HT1080 (cell line): ENCODE measurements at places on chromosomes 6 and 20. TPM values are rescaled to one million over a fixed set of nuclear protein-coding genes. Genes with fewer than 3 reads are reported as not detected.

DNA sequence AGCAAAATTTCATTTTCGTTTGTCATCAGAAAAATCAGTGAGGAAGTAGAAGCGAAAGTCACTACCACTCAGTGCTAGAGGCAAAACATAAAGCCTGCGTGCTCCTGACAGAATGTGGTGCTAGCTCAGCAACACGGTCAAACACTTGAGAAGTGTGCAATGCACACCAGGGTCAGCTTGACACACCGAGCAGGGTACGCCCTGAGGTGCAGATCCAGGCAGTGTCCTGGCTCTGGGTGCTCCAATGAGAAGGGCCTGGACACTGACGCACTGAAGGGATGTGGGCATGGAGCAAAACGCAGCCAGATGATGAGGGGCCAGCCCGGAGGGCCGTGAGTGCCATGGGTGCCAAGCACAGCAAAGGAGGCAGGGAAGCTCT lies 5.9 kb downstream of the RNASET2 start:
- DNase-seq: no peak

Gene PPP1R10
- total RNA-seq: 27.0 and 29.5 TPM in 2 replicates

Gene RNF217
- total RNA-seq: 9.6 and 13.9 TPM in 2 replicates

DNA sequence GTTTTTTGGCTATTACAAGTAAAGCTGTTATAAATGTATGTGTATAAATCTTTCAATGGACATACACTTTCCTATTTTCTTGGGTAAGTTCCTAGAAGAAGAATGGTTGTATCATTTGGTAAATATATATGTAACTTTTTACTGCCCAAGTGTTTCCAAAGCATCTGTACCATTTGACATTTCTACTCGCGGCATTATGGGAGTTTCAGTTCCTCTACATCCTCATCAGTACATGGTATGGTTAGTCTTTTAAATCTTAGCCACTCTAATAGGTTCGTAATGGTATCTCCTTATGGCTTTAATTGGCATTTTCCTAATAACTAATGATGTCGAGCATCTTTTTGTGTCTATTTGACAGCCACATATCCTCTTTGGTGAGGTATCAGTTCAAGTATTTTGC lies 12.9 kb downstream of the SNPH start:
- no peak for DNase-seq

Gene ATP6V1G2
- total RNA-seq: 2.1 TPM in 2 replicates

DNA sequence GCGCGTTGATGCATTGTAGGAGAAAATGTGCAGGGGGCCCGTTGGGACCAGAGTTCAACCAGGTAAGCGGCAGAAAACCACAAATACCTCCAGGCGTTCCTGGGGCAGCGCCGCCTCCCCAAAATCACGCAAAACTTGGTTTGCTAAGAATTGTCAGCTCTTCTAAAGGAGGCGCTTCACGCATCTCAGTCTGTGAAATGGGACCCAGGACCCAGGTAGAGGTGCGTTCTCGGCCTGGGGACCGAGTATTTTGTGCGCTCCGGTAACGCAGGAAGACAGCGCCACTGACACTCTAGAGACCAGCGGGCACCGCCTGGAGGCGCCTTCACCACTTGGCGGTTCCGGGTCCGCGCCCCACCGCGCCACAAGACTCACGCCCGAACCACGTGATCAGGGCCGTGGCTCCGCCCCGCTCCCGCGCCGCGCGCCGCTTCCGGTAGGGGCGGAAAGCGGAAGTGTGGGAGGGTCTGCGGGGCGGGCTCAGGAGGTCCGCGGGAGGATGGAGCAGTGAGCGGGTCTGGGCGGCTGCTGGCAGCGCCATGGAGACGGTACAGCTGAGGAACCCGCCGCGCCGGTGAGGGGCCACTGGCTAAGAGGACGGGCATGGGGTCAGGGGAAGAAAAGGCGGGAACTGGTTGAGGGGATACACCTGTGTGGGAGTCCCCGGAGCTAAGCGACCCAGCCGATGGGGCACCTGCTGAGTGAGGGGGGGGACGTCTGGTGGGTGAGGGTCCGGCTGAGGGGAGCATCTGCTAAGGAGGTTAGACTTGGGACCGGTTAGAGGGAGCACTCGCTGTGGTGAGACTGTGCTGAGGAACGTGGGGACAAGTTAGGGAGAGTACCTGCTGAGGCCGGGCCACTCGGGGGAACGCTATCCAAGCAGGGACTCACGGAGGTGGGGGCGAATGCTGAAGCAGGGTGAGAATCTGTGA lies at the start of gene STK4:
TSS of gene STK4 (plus strand) at position 483 of the 932 bp plus-strand sequence. CDS start at position 540, 57 bp downstream.
- peak; percentile 94 for DNase-seq

Gene BTNL2
- total RNA-seq: not detected in 2 replicates

GRCh38 chr20:10505827-10506226 lies 70.7 kb downstream of the SLX4IP start:
- no peak for DNase-seq

- no peak for DNase-seq
Observed at GRCh38 chr6:88614316-88614877, 349.0 kb downstream of the RNGTT start.

Gene CLIC5
- total RNA-seq: not detected in 2 replicates

- DNase-seq: no peak
Observed at GRCh38 chr6:166307082-166308032, 835 bp downstream of the PRR18 start.

DNA sequence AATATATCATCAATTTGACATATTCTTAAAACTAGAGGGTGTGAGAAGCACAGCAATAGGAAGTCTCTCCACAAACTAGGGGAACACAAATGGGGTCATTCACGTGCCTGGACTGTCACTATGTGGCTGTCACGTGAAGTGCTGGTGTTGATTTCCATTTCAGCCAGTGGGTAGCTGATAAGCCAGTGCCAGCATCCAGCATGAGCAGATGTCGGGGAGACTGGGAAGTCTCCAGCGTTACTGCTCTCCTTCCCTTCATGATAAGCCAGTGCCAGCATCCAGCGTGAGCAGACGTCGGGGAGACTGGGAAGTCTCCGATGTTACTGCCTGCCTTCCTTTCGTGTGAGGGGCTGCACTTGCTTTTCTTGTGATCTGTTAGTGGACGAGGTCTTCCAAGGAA lies 5.6 kb upstream of the SLC17A9 start:
- DNase-seq: no peak

DNA sequence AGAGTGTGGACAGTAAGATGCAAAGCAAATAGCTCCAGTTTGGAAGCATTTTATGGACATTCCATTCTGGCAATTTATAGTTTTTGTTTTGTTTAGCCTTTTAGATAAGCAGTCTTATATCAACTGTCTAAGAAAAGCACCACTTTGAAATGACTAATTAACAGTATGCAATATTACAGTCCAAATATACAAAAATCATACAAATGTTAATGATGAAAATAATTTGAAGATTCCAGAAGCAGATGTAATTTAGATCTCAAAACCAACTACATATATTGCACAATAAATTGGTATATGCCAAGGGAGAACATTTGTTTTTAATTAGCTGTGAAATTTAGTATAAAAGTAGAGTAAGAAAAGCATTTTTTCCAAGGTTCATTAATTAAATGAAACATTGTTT lies 158.8 kb downstream of the KIF6 start:
- no peak for DNase-seq

Gene PLA2G7
- not detected in 2 replicates for total RNA-seq

GRCh38 chr20:36491901-36492617 lies 49.3 kb upstream of the MYL9 start:
- DNase-seq: peak; percentile 49
